NCI-H510A (cell line): ENCODE measurements at places on chromosomes 6 and 20.
A peak's percentile ranks its signal among the peaks of the same experiment; 100 is the strongest.

GRCh38 chr20:16350465-16350864 is 222.8 kb downstream of the KIF16B start:
- no peak for DNase-seq

DNA sequence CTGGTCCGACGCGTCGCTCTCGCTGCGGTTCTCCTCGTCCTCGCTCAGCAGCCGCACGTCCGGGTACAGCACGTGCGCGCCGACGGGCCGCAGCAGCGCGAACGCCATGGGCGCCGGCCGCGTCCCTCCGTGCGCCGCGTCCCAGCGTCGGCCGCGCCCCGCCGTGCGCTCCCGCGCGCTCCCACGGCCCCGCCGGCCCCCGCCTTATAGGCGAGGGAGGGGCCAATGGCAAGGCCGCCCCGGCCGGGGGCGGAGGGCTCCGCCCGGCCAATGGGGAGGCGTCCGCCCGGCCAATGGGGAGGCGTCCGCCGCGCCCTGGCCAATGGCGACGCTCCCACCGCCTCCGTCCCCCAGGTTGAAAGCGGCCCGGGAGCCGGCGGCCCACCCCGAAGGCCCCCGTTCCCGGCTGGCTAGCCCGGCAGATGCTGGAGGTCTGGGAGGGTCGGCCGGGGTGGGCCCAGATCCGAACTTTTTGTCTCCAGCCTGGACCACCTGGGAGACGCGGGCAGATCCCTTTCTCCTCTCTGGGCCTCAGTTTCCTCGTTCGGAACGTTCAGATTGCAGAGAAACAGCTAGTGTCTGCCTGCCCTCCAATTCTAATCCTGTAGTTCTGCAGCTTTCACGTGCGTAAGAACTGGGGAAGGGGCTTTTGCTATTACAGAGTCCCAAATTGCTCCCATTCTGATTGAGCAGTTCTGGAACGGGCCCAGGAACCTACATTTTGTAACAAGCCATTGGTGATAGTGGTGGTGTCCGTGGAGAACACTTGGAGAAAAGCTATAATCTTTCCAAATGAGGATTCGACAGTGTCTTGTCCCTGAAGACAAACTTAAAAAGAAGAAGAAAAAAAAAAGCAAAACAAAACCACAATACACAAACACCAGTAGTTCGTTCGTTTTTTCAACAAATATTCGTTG is at the start of gene TCF15:
Gene TCF15 (minus strand): TSS at position 180 of the 917 bp plus-strand sequence. CDS start 72 bp downstream, at position 108.
- no peak for DNase-seq

DNA sequence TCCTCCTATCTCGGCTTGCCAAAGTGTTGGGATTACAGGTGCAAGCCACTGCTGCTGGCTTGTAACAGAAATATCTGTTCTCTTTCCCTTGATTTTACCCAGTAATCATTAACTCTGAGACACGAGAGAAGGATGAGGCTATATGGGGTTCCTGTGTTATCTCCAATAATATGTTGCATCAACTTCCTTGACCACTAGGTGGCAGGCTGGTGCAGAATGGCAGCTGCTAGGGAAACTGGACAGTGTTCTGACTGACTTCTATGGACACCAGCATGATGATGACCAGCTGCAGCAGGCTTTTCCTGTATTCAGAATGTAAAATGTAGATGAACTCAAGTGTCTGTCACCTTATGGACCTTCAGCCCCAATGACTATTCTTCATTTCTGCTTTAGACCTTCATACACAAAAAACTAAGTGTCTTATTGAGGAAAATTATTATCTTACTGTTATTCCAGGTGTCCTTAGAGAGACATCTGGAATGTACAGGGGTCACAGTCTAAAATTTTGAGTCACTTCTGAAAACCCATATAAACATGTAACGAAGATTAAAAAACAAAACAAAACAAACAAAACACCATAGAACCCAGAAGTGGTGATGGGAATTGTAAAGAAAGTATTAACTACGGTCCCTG is 20.4 kb upstream of the CD109 start:
- no peak for DNase-seq

DNA sequence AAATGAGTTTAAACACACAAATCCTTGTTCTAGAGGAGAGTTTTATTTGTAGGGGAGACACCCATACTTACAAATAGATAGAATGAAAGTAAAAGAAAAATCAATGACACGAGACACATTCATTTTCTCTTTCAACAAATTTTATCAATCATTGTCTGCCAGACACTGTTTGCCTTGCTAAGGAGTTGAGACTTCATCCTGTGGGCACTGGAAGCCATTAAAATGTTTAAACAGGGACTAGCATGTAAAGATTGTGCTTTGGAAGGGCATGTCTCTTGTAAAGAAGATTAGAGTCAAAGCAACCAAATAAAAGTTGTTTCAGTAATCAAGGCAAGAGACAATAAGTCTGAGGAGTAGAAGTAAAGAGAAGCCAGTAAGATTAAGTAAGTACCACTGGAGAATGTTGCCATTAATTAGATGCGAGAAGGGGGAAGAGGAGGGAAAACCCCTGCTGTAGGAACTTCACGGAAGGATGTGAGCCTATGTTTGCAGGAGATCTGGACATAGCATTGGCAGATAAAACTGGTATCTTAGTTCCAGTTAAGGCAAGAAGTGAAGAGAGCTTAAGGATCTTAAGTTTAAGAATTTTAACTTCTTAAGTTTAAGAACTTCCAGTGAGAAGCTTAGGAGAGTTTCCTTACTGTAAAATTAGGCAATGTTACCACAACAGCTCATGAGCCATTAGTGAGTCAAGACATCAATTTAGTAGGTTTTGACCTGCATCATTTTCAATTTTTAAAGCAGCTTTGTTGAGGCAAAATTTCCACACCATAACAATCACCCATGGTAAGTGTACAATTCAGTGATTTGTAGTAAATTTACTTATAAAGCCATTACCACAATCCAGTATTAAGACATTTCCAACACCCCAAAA is 117.0 kb upstream of the UST start:
- DNase-seq = no peak

DNA sequence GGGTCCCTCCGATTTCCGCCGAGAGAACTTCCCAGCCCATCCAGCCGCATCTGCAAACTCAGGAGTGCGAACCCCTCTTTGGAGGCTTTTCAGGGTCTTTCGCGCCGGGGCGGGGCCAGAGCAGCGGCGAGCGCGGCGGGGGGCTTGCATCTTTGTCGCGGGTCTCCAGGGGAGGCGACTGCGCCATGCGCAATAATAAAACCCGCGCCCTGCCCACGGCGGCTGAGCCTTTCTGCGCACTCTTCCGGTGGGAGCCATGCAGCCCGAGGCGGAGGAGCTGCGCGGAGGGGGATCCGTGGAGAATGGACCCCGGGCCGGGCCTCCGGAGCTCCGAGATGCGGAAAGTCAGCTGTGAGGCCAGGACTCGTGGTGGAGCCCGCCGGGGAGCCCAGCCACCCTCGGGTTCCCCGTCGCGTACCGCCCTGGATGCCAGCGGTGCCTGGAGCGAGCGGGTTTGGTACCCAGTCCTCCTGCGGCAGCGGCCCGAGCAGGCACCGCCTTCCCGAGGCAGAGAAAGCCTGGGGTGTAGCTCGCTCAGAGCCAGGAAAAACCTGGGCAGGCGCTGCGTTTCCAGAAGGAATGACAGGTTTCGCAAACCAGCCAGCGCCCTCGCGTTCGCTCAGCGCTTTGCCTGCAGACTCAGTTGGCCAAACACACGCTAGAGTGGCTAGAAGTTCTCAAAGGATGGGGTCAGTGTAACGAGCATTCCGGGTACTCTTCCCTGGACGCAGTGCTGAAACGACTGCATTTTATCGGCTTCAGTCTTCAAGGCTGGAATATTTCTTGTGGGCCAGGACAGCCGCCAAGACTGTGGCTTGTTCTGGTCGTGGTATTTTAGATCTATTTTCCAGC is 1.2 kb downstream of the AKAP12 start:
- DNase-seq = no peak

- peak; percentile 8 for DNase-seq
These were observed 131.7 kb upstream of the MLIP start for GRCh38 chr6:53979468-53980067.

GRCh38 chr6:148497257-148497656 is 154.6 kb downstream of the SASH1 start:
- DNase-seq = no peak

DNA sequence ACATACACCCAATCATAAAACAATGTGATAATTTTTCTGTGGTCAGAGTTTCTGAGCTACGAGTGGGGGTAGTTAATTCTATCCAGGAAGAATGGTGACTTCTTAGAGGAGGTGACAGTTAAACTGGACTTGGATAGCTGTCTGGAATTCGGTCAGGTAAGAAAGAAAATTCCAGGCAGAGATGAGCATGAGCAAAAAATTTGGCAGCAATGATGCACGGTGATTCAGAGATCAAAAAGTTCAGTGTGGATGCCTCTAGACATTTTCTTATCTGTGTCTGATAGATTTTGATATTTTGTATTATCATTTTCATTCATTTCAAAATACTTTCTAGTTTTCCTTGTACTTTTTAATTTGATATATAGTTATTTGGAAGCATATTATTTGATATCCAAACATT is 12.0 kb downstream of the RAET1E start:
- no peak for DNase-seq

GRCh38 chr20:54097236-54097529 is 26.8 kb upstream of the BCAS1 start:
- DNase-seq = no peak

DNA sequence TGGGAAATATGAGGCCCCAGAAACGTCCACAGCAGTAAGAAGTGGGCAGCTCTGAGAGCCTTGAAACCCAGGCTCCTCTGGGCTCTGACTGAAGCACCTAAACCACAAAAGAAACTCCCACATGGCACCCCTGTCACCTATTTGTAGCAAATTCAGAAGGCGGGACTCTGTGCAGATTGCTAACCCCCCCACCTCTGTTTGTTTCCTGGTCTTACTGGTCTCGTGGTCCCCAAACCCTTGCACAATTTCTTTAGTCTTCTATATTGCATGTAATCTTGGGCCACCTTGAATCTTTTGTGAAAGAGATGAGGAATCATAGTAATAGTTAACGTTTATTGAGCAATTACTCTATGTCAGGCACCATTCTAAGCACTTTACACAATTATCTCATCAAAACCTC is 154.3 kb downstream of the PREX1 start:
- DNase-seq = no peak

DNA sequence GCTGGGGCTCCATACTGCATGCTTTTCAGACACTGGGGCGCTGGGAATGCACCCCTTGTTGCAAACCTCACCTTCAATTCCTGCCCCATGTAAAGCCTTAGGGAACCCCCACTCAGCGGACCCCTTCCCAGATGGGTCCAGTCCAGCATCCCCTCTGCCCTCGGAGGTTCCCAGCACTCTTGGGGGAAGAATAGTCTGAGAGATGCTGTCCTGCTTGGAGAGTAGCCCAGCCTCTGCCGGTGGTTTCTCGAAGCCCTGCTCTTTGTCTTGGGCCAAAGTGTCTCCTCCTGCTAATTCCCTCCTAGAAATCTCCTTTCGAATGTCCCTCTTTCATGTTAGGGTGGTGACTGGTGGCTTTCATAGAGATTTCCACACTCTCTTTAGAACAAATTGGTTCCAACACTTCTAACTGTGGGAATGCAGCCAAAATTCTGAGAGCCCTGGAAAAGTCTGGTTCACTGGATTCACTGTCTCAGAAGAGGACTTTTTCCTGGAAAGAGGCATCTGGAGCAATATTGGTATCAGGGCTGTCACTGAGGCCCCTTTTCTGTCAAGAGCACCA is 24.9 kb upstream of the SULF2 start:
- no peak for DNase-seq

GRCh38 chr6:69848552-69848951 is 17.8 kb upstream of the COL19A1 start:
- DNase-seq = no peak

- no peak for DNase-seq
These were observed 37.1 kb downstream of the OTOR start for GRCh38 chr20:16785226-16785625.

- peak; percentile 43 for DNase-seq
These were observed at the start of gene COL12A1 for GRCh38 chr6:75205776-75206575. COL12A1 (minus strand) TSS chr6:75206053; CDS start chr6:75202792, 3,261 bp downstream.

- no peak for DNase-seq
These were observed 57.1 kb upstream of the CEP162 start for GRCh38 chr6:84284428-84285049.

GRCh38 chr20:33979094-33979493 is 14.6 kb upstream of the RALY start:
- DNase-seq = no peak

DNA sequence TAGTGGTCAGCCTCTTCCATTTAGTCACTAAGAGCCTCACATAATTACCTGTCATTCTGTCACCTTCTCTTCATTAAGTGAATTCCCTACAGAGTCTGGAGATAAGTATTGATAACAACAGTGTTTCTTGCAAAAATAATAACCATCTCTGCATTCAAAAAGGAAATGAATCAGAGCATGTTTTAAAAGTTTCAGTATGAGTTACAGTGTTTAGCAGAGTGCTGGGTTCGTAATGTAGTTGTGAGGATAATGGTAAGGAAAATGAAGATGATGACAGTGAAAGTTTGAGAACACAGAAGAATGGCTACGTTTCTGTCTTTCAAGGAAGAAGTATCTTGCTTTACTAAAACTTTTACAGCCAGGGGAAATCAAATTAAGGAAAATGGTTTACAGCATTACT is 31.3 kb downstream of the GPRC6A start:
- no peak for DNase-seq

DNA sequence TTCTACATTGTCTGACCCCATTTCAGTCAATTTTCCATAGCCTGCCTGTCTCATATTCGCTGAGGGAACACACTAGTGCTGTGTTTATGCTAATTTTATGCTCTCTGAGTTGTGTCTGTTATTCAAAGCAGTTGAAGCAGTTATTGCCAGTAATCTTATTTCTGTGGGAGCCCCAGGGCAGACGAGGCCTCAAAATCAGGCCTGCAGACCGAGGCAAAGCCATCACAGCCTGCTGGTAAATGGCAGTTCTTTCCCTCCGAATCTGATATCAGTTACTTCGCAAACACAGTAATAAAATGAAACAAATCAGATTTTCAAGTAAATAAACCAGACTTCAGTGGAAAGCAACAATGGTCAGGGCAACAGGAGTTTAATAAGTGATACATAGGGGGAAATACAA is 508.4 kb downstream of the PKHD1 start:
- no peak for DNase-seq

DNA sequence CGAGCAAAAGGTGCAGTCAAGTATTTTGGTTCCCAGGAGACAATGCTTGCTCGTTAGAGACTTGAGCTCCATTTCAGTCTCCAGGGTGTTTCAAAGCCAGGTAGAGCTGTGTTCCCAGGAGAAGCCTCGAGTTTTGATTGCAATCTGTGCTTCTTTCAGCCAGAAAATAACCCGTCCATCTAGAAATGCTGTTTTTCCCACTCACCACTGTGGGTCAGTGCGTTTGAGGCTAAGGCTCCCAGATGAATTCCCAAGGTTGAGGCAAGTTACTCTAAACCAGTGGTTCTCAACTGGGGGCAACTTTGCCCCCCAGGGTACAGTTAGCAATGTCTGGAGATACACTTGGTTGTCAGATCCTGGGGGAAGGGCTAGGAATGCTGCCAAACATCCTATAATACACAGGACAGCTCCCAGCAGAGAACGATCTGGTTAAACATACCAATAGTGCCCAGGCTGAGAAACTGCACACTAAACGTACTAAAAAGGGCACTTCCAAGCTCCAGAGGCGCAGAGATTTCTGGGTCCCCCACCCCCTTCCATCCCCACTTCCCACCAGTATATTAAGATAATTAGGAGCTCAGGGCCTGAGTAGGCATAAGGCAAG is 13.8 kb downstream of the BMP7 start:
- DNase-seq = no peak
